ENCODE measurements at places on chromosomes 2 and 18.

- no peak for DNase-seq
Measured at GRCh38 chr2:63842149-63843061, 709 bp downstream of the UGP2 start.

DNA sequence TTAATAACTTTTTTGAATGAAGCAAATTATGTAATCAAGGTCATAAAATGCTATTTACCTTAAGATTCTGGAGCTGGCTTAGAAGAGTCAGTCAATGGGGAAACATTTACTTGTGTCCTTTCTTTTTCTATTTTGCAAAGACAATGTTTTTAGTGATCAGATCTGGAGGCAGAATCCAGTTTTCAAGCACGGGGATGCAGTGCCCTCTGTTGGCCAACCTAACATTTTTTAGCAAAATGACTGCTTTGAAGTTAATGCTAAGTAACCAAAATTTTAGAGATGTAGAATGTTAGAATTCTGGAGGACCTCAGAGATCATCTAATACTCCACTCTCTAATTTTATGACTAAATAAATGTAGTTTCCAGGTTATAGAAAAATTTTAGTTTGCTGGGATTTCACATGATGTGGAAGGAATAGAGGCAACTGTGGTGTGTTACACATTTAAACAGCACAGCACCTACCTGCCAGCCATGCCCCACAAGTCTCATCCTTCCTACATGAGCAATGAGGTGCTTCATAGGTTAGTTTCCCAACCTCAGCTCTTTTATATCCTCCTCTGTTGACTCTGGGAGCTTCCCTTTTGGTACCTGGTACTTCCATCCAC is 23.6 kb upstream of the SLC9A4 start:
- peak; percentile 15 for DNase-seq

- no peak for DNase-seq
Measured at GRCh38 chr2:80012061-80012460, 292.5 kb downstream of the LRRTM1 start.

DNA sequence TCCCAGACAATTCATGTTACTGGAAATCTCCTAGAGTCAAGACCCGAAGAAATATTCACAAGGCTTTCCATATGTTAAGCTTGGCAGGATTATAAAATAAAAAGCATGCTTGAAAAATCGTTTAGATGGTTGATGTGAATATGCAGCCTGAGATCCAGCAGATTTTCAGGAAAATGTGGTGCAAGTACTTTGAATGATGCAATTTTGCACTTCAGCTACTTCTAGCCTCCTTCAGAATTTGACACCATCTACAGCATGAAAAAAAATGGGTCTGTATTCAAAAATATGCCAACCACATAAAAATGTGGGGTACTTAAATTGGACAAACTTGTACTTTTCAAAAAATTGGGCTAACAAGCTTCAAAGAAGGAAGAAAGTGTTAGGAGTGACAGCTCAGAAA is 340.6 kb upstream of the DCC start:
- no peak for DNase-seq

DNA sequence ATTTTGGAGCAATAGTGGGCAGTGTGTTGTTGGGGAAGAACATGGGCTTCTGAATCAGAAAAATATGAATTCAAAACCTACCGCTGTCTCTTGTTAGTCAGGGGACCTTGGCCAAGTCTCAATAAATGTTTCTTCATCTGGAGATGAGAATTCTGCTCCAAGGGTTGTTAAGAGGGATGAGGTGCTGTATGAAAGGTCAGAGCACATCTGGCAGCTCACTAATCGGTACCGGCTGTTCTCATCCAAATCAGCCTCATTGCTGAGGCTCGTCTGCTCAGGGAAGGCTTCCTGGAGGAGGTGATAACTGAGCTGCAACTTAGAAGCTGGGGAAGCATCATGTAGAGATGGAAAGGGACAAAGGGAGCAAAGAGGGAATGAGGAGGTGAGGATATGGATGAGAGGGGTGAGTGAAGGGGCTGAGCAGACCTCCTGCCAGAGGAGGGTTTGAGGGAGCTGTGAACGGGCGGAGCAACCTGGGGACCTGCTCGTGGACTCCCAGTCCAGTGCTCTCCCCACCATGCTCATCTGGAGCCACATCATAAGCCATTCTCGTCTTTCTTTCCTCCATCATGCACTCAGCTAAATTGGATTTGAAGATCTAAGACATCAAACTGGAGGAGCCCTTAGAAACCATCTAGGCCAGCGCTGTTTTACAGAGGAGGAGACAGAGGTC is 47.4 kb downstream of the GREB1 start:
- DNase-seq, result no peak

GRCh38 chr2:43459446-43460173 is 136.2 kb downstream of the THADA start:
- no peak for DNase-seq

DNA sequence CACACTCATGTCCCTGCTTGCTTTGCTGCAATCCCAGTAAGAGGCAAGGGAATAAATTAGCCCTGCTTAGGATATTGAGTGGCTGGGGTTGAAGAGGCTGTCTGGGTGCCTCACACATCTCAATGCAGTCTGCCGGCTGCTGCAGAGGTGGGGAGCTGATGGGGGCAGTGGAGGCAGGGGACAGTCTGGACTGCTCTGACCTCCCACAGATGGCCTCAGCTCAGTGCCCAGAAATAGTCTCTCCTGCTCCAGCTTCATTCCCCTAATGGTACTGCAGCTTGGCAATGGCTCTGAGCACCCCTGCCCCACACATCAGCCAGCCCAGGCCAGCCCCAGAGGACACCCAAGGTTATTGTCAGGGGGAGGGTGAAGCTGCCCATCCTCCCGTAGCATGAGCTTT is 21.5 kb upstream of the TNS1 start:
- no peak for DNase-seq

DNA sequence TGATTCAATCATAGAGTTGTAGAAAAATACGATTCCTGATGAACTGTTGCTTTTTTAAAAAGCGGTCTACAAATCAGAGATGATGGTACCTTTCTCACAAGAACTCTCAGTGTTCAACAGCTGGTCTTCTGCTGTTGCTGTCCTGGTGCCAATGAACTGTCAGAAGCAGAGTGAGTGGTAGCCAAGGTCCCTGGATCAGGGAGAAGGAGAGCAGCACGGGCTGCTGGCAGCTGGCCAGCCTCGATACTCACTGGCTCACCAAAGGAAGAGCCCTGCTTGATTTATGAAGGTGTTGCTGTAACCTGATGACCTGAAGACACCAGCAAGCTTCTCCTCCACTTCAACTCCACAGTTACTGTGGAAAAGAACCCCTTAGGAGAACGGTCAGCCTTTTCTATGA is 300.8 kb upstream of the SOX11 start:
- DNase-seq, result no peak

DNA sequence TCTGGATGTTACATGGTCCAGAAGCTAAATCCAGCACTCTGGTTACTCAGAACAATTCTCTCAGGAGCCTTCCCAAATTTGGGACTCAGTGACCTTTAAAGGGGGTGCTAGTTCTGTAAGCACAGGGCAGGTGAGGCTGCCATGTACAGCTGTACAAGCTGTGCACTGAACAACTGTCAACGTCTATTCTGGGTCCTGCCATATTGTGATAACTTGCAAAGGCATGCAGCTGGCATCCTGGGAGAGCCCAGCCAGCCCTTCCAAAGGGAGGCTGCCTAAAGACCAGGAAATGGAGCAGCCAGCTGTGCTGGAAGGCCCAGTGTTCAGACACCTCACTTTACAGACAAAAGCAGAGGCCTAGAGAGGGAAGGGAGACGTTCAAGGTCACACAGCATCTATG is 204.8 kb downstream of the KLHL29 start:
- DNase-seq, result no peak

GRCh38 chr2:73870084-73870483 is 22.7 kb upstream of the ACTG2 start:
- DNase-seq, result no peak

DNA sequence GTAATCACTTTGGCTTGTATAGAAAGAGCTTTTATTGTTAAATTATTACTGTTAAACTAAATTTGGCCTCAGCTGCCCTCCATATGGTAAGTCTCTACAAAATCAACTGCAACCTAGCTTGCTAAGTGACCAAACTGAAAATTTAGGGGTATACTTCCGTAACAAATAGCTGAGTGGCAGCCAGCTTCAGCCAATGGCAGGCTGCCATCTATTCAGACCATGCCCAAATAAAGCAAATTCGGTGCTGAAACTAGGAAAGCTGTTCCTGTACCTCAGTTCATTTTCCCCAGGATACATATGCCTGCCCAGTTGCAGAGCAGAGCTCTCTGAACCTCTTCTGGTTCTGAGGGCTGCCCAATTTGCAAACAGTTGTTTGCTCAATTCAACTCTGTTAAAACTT is 94.8 kb downstream of the EML6 start:
- no peak for DNase-seq

DNA sequence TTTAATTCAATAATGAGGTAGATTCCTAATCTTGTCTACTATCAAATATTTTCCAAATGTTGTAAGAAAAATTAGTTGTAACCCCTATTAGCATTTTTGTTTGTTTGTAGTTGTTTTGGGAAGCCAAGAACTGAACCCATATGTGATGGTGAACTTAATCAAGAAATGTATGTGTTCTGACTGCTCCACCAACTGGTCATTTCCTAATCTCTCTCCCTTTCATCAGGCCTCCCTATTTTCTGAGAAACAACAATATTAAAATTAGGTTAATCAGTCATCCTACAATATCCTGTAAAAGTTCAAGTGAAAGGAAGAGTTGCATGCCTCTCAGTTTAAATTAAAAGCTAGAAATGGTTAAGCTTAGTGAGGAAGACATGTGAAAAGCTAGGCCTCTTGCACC is 504.0 kb downstream of the EPHA4 start:
- no peak for DNase-seq

- DNase-seq, result no peak
Measured at GRCh38 chr2:6846540-6846939, 19.2 kb downstream of the CMPK2 start.

Data from stimulated activated CD8-positive, alpha-beta memory T cell treated with anti-CD3 and anti-CD28 coated beads, Interleukin-2, amount 100 ng/mL, for 1 hour (primary cell).